Peyer's patch (tissue), 4 donors: ENCODE measurements at places on chromosomes 4 and X. TPM values are rescaled to one million over a fixed set of nuclear protein-coding genes. Genes with fewer than 3 reads are reported as not detected.

DNA sequence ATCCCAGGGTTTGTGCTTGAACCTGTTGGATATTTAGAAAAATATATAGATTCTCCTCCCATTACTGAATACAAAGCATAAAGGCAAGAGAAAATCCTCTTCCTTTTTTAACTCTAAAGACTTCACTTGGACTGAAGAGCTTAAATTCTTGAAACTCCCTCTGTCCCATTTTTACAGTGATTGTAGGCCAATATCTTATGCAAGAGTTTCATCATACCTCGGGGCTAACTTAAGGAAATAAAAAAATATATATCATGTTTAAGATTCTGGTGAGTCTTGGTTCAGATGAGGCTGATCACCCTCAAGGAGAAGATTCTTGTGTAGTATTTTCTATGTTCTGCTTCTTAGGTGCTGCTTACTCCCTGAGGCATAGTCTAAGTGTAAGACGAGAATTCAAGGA is 1449.6 kb downstream of the C4orf33 start:
- no peaks in the 10 kb centered on the region for H3K4me1 ChIP-seq
- no peaks in the 10 kb centered on the region for H3K27me3 ChIP-seq
- no peak overlapping the region for H3K27ac ChIP-seq
- DNase-seq: no peak
- H3K36me3 ChIP-seq: no peaks in the 10 kb centered on the region

GRCh38 chrX:153857348-153857903 is 27.1 kb upstream of the PDZD4 start:
- no peak for DNase-seq
- no peaks in the 10 kb centered on the region for H3K4me1 ChIP-seq
- H3K27ac ChIP-seq: no peak overlapping the region
- no peaks in the 10 kb centered on the region for H3K36me3 ChIP-seq
- H3K27me3 ChIP-seq: no peaks in the 10 kb centered on the region
- no peak overlapping the region for H3K4me3 ChIP-seq

DNA sequence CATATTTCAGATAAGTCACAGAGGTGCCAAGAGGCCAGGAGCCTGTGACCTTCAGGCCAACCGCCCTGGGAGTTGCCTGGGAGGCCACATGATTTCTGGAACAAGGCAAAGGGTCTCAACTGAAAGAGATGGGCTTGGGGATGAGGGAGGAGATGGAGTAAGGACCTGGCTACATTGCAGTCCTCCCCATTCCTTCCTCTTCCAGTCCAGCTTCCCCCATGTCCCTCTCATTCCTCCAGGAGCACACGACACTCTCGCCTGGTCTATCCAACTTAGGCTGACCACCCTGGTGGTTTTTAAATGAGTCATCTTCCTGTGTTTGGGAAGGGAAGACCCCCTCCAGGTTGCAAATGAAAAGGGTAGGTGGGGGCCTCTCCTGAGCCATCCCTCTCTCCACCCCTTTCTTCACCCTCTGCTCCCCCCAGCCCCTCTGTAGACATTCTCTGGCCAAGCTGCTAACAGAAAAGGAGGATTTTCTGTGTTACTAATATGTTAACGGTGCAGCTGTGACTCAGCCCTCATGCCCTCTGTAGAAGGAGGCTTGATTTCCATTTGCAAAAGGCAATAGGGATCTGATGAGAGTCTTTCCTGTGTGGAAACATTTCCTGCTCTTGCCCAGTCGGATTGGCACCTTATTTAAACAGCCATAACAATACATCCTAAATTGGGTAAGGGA is 79.2 kb downstream of the RTL5 start:
- H3K4me1 ChIP-seq: no peaks in the 10 kb centered on the region
- DNase-seq: no peak

DNA sequence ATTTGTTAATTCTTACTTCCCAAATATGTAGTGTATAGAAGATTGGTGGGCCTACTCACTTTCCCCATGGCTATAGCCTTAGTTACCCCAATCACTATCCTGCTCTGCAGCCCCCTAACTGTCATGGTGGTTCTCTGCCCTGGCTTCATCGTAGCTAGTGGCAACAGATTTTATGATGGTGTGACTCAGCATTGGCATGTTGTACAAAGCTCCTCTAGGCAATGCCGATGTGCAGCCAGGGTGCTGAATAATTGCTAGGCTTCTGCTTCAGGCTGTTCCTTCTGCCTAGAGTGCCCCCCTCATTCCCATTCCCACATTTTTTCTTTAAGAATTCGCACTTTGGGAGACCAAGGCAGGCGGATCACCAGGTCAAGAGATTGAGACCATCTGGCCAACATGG is 35.2 kb downstream of the AFF2 start:
- no peak overlapping the region for H3K27ac ChIP-seq
- no peak for DNase-seq
- no peaks in the 10 kb centered on the region for H3K36me3 ChIP-seq
- H3K4me1 ChIP-seq: no peaks in the 10 kb centered on the region
- H3K27me3 ChIP-seq: no peaks in the 10 kb centered on the region

DNA sequence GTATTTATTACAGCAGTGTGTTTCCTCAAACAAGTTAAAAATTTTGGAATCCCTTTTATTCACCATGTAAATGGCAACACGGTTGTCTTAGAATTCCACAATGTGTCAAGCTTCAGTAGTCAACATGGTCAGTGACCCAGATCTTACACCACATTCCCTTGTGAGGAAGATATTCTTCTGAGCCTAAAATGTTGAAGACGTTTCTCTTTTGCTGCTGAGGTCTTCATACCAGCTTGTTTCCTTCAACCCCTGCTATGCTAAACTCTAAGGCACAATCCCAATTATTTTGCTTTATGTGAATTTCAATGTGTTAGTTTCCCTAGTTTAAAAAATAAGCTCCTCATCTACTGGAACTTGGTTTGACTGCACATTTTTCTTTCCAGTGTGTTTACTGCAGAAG is 17.6 kb upstream of the LDB2 start:
- H3K4me1 ChIP-seq: no peaks in the 10 kb centered on the region
- no peak for DNase-seq
- H3K4me3 ChIP-seq: no peak overlapping the region
- no peaks in the 10 kb centered on the region for H3K27me3 ChIP-seq
- no peaks in the 10 kb centered on the region for H3K36me3 ChIP-seq

GRCh38 chr4:122922877-122923511 is 597 bp upstream of the NUDT6 start:
- peaks cover 19% of the 10 kb centered on the region for H3K4me1 ChIP-seq
- H3K27ac ChIP-seq: peak overlapping the region; percentile 60
- H3K4me3 ChIP-seq: peak overlapping the region; percentile 66
- no peaks in the 10 kb centered on the region for H3K27me3 ChIP-seq

GRCh38 chrX:154399527-154400368 is 1.6 kb downstream of the RPL10 start:
- peak overlapping the region; percentile 66 for H3K4me3 ChIP-seq
- peaks cover 12% of the 10 kb centered on the region for H3K4me1 ChIP-seq
- H3K27me3 ChIP-seq: no peaks in the 10 kb centered on the region

DNA sequence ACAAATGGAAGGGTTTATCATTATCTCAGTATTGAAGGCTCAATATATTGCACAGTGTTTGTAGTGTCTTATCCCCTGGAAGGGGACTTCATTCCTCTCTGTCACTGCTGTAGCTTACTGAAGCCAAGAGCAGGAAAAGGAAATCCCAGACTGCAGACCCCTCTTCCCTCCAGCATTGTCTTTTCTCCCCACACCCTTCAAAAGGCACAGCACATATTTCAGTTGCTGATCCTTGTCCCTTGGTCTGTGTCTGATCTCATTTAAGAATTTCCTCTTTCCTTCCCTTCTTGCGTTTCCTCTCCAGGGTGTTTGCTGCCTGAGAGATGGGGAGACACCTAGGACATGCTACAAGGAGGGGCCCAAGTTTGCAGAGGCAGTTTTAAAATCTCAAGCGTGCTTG is 40.1 kb downstream of the STIM2 start:
- no peak overlapping the region for H3K4me3 ChIP-seq
- H3K27ac ChIP-seq: no peak overlapping the region
- no peaks in the 10 kb centered on the region for H3K36me3 ChIP-seq
- DNase-seq: no peak
- no peaks in the 10 kb centered on the region for H3K27me3 ChIP-seq
- H3K4me1 ChIP-seq: no peaks in the 10 kb centered on the region

DNA sequence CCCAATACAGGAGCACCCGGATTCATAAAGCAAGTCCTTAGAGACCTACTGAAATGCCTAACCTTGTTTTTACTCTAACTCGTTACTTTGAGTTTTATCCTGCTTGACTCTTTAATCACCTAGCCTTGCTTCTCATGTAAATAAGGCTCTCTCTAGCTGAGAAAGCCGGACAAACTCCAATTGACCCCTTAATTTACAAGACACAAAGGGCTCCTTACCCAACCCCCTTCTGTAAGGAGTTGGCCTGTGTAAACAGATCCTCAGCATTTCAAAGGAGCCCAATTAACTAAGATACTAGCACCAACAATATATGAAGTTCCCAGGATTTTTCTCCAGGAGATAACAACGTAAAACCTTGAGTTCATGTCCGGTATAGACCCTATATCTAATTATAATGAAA is 61.7 kb downstream of the CT47B1 start:
- H3K27me3 ChIP-seq: no peaks in the 10 kb centered on the region
- no peaks in the 10 kb centered on the region for H3K36me3 ChIP-seq
- H3K4me1 ChIP-seq: no peaks in the 10 kb centered on the region

GRCh38 chr4:39037941-39038340 is 5.7 kb upstream of the TMEM156 start:
- no peaks in the 10 kb centered on the region for H3K4me1 ChIP-seq
- DNase-seq: no peak
- peak overlapping the region; percentile 21 for H3K27ac ChIP-seq
- no peaks in the 10 kb centered on the region for H3K36me3 ChIP-seq
- no peak overlapping the region for H3K4me3 ChIP-seq

DNA sequence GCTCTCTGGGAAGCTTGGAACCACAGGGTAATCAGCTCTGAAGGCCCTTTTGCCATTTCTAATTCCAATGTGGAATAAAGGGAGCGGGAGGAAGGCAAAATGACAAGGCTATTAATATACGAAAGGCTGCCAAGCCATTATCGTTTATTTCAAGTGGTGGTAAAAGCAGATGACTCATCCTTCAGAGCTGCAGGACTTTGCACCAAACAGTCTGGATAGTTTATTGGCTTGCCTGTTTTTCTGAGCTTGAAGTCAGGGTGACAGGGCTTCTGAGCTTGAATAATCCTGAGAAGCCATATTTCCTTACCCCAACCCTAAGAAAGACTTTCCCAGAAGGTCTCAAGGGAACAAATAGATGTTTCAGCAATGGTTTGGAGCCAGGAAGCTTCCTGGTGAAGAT is 7.7 kb upstream of the GABRE start:
- no peaks in the 10 kb centered on the region for H3K27me3 ChIP-seq
- no peak overlapping the region for H3K4me3 ChIP-seq
- H3K36me3 ChIP-seq: no peaks in the 10 kb centered on the region
- H3K4me1 ChIP-seq: no peaks in the 10 kb centered on the region

DNA sequence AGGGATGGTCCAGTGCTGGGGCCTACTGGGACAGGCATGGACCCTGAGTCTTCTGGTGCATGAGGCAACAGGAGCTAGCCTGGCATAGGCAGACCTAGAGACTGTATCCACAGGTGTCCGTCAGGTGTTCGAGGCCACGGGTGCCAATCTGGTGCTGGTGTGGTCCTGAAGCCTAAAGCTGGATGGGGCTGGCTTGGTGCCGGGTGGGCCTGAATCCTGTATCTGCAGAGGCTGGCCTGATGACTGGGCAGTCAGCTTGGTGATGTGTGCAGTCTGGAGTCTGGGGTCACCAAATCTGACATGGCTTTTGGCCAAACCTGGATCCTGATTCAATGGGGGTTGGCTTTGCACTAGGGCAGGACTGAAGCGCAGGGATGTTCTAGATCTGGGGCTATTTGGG is 269.8 kb upstream of the GRIA3 start:
- H3K4me3 ChIP-seq: no peak overlapping the region
- no peaks in the 10 kb centered on the region for H3K27me3 ChIP-seq
- H3K27ac ChIP-seq: no peak overlapping the region
- no peak for DNase-seq

GRCh38 chr4:121062521-121062920 is 9.8 kb downstream of the NDNF start:
- H3K36me3 ChIP-seq: no peaks in the 10 kb centered on the region
- H3K27me3 ChIP-seq: no peaks in the 10 kb centered on the region
- no peak for DNase-seq
- H3K27ac ChIP-seq: no peak overlapping the region

- no peak for DNase-seq
- no peaks in the 10 kb centered on the region for H3K27me3 ChIP-seq
- H3K36me3 ChIP-seq: no peaks in the 10 kb centered on the region
- no peak overlapping the region for H3K27ac ChIP-seq
- no peak overlapping the region for H3K4me3 ChIP-seq
Observed at GRCh38 chr4:87838205-87838604, 5.4 kb downstream of the MEPE start.

DNA sequence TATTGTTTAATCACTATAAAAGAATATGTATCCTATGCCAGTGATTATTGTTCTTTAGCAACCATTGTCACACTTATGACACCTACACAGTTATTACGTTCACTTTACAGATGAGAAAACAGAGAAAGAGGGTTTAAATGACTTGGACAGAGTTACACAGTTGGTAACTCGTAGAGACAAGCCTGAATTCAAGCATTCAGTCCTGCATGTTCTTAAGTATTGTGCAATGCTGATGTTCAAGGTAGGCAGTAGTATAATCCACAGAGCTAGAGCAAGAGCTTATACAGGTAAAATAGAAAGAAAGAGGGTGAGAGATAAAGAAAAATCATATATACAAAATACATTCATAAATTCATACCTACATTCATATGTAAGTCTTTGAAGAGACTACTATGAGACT is 249.8 kb upstream of the ANXA10 start:
- no peaks in the 10 kb centered on the region for H3K4me1 ChIP-seq
- no peak for DNase-seq
- no peaks in the 10 kb centered on the region for H3K27me3 ChIP-seq
- no peaks in the 10 kb centered on the region for H3K36me3 ChIP-seq
- no peak overlapping the region for H3K4me3 ChIP-seq
- H3K27ac ChIP-seq: no peak overlapping the region

GRCh38 chrX:12229986-12230385 is 91.7 kb downstream of the FRMPD4 start:
- H3K27me3 ChIP-seq: no peaks in the 10 kb centered on the region
- no peak overlapping the region for H3K4me3 ChIP-seq
- H3K27ac ChIP-seq: no peak overlapping the region
- H3K36me3 ChIP-seq: no peaks in the 10 kb centered on the region
- no peaks in the 10 kb centered on the region for H3K4me1 ChIP-seq

DNA sequence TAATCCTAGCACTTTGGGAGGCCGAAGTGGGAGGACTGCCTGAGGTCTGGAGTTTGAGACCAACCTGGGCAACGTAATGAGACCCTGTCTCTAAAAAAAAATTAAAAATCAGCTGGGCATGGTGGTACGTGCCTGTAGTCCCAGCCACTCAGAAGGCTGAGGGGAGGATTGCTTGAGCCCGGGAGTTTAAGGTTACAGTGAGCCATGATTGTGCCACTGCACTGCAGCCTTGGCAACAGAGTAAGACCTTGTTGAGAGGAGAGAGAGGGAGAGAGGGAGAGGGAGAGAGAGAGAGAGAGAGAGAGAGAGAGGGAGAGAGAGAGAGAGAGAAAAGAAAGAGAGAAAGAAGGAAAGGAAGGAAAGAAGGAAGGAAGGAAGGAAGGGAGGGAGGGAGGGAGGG is 144.9 kb downstream of the RASL11B start:
- no peak overlapping the region for H3K27ac ChIP-seq
- no peaks in the 10 kb centered on the region for H3K36me3 ChIP-seq
- H3K4me1 ChIP-seq: no peaks in the 10 kb centered on the region

The EVC gene
- total RNA-seq: 4.7 TPM

The PDCL2 gene
- total RNA-seq: not detected

The CDS1 gene
- 43.4 TPM for total RNA-seq

The PDE6B gene
- total RNA-seq: not detected

The UGT8 gene
- 58.7 TPM for total RNA-seq

The CLRN2 gene
- total RNA-seq: not detected
